Activated CD4-positive, alpha-beta T cell treated with anti-CD3 and anti-CD28 coated beads for 36 hours (primary cell): ENCODE measurements at places on chromosomes 12 and 14. TPM values are rescaled to one million over a fixed set of nuclear protein-coding genes. Genes with fewer than 3 reads are reported as not detected.

GRCh38 chr12:112303004-112303403 is 79.2 kb downstream of the HECTD4 start:
- H3K27me3 ChIP-seq, result no peaks in the 10 kb centered on the region
- peaks cover 16% of the 10 kb centered on the region for H3K36me3 ChIP-seq
- peaks cover 9% of the 10 kb centered on the region for H3K4me1 ChIP-seq
- no peak overlapping the region for H3K4me3 ChIP-seq
- peak overlapping the region; percentile 77 for H3K27ac ChIP-seq

GRCh38 chr14:60064491-60065072 is 27.1 kb upstream of the PCNX4 start:
- H3K4me1 ChIP-seq, result no peaks in the 10 kb centered on the region
- no peak overlapping the region for H3K4me3 ChIP-seq
- peaks cover 3% of the 10 kb centered on the region for H3K27me3 ChIP-seq
- H3K36me3 ChIP-seq, result no peaks in the 10 kb centered on the region
- no peak for DNase-seq

- no peaks in the 10 kb centered on the region for H3K27me3 ChIP-seq
- H3K27ac ChIP-seq, result no peak overlapping the region
- H3K4me3 ChIP-seq, result no peak overlapping the region
- peaks cover 6% of the 10 kb centered on the region for H3K36me3 ChIP-seq
- peaks cover 37% of the 10 kb centered on the region for H3K4me1 ChIP-seq
- DNase-seq, result no peak
Measured at GRCh38 chr12:101794574-101794973, 36.2 kb downstream of the GNPTAB start.

Gene GPR162
- 0.26 TPM for total RNA-seq
